Stimulated activated CD8-positive, alpha-beta memory T cell treated with anti-CD3 and anti-CD28 coated beads, Interleukin-4, amount 100 ng/mL, for 1 hour (primary cell): ENCODE measurements at places on chromosomes 7 and 10.

GRCh38 chr10:92696606-92697383 is 7.0 kb downstream of the HHEX start:
- no peak for DNase-seq

DNA sequence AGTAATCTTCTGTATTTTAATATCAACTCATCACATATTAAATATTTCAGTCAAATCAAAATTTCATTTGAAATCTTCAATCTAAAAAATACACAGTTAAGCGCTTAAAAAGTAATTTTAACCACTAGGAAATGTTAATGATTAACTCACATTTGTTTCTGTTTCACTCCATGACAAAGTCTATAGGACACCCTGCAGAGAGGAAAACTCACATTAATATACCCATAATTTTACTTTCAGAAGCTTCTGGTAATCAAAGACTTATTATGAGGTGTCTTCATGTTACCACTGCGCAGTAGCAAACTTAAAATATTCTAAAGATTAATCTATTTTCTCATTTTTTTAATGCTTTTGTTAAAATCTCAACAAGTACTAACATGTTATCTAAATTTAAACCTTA is 41.0 kb upstream of the ZNF518A start:
- DNase-seq: no peak

GRCh38 chr7:1123715-1124114 is 35.8 kb downstream of the GPER1 start:
- DNase-seq: no peak

GRCh38 chr7:117827862-117828261 is 45.4 kb downstream of the CTTNBP2 start:
- DNase-seq: no peak

DNA sequence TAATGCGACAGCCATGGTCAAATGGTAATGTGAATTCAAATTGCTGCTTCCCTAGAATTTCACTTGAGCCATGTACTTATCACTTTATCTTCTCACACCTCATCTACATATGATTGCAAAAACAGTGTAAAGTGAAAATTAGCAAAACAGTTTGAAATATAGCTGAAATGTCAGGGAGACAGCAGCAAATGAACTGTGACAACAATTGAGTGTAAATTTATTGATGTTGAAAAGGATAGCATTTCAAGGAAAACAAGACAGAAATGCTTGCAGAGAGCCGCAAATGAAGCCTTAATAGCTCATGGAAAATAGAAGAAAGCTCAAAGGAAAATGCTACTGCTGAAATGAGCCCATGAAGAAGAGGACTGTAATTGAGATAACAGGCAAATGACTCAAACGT is 516.2 kb upstream of the POT1 start:
- no peak for DNase-seq

GRCh38 chr10:13564576-13564975 is 22.2 kb upstream of the PRPF18 start:
- no peak for DNase-seq
